ENCODE measurements at places on chromosomes 7 and 10.
A peak's percentile ranks its signal among the peaks of the same experiment; 100 is the strongest.

DNA sequence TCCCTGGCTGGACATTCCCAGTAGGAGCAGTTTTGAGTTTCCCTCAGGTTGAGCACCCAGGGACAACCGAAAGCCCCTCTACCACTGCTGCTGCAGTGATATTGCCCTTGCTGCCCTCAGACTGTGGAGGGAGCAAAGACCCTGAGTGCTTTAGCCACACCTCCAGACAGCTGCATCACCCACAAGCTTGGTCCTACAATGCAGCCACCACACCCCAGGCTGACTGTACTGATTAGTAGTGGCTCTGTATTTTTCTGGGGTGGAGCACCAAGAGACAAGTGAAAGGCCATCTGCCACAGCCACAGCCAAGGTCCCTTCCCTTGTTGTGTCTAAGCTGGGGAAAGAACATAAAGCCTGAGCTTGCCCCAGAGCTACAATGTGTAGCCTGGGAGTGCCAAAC is 789.9 kb downstream of the PCDH15 start:
- DNase-seq: no peak

DNA sequence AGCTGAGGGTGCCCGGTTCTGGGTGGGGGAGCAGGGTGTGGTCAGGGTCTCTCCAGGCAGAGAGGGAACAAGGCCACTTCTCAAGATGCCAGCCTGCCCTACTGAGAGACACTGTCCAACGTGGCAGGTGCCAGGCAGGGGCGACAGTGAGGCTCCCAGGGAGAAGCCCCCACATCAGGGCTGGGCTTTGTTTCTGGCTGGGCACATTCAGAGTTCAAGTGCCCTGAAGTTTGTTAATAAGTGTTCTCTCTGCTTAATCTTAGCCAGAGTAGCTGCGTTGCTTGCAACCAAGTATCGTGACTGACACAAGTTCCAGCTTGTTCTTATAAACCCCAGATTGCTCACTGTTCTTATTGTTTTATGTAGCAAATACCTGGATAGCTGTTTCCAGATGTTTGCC is 21.8 kb downstream of the FOXL3 start:
- DNase-seq: no peak

DNA sequence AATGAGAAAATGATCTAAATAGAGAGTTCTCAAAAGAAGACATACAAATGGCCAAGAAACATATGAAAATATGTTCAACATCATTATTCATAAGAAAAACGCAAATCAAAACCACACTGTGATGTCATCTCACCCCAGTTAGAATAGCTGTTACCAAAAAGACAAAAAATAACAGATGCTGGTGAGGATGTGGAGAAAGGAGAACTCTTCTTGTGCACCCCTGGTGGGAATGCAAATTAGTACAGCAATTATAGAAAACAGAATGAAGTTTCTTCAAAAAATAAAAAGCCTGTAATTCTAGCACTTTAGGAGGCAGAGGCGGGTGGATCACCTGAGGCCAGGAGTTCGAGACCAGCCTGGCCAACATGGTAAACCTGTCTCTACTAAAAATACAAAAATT is 199.3 kb downstream of the PARD3 start:
- DNase-seq: no peak

DNA sequence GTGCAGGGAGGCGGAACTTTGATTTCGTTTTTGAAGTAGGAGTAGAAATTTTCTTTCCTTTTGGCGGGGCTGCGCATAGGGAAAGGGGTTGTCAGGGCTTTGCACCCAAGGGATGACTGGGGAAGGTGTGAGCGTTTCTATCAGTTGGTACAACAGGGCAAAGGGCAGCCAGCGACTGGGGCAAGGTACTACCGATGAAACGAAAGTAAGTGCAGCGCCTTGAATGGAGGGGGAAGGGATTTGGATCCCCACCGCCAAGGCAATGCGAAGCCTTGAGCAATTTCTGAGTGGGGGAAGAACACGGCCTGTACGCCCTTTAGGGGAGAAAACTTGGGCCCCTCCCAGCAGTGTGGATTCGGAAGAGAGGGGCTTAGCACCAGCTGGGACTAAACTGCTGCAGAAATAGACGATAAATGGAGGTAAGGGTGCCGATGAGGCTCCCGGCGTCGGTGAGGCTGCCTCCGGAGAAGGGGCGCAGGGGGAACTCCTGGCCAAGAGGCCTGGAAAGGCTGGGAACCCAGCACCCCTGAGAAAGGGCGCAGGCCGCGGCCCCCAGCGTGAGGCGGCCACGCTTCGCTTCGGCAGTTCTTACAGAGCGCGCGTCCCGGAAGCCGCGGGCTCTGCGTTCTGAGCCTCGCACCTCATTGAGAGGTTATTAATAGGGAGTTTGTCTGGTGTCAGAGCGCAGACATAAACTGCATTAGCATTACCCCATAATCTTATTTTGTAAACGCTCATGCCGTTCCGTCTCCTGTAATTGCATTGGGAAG is 10.0 kb upstream of the TLX1 start:
- peak; percentile 76 for DNase-seq

- peak; percentile 25 for DNase-seq
Measured at GRCh38 chr7:110507832-110508231, 583.1 kb upstream of the LRRN3 start.

- DNase-seq: no peak
Measured at GRCh38 chr7:92847305-92847704, 10.9 kb upstream of the CDK6 start.

GRCh38 chr7:31448649-31449048 is 65.2 kb upstream of the ITPRID1 start:
- no peak for DNase-seq

GRCh38 chr10:15859509-15859905 is 800 bp downstream of the MINDY3 start:
- DNase-seq: no peak

DNA sequence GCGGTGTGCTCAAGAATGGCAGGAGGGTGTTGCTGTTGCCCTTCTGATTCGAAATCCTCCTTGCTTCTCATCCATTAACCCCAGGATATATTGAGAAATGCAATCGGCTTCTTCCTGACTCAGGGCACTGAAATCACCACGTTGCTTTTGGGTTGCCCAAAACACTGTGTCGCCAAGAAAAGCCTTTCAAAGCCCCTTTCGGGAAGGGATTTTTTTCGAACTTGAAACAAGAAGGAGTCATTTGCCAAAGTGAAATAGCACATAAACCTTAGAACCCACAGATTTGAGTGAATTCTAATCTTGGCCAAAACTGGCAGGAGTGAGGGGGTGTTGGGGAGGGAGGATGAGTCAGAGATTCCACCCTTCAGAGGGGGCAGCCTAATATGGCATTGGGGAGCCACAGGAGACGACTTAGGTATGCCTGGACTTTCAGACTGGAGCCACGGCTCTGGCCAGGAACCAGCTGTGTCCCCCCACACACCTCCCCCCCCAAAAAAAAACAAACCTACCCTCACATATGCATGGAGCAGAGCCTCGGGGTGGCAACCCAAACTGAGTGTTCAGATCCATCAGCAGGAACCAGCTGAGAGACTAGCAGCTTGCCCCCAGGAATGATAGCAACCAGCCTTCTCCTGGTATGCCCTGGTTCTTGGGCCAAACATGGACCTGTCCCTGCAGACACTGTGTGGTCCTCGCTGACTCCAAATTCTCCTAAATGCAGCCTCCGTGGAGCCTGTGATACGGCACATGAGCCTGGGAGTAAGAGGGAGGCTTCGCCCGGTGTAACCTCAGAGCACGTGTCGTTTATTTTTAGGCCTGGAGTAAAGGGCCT is 138.4 kb downstream of the FGFR2 start:
- DNase-seq: no peak

DNA sequence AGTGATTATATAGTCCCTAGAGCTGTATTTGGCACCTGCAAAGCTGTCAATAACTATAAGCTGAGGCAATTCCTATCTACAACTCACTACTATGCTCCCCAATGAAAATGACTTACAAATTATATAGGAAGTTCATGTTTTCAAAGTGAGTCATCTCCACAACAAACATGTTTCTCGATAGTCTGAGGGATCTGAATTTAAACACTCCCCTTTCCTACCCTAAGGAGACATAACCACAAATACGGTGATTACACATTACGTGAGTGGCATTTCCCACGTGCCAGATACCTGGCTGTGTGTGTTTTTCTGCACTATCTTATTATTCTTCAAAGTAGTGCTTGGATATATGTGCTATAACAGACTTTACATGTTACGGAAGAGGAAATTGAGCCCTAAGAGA is 122.5 kb upstream of the C1QL3 start:
- peak; percentile 83 for DNase-seq

- DNase-seq: peak; percentile 35
Measured at GRCh38 chr10:84308481-84309304, 19.7 kb upstream of the CCSER2 start.

DNA sequence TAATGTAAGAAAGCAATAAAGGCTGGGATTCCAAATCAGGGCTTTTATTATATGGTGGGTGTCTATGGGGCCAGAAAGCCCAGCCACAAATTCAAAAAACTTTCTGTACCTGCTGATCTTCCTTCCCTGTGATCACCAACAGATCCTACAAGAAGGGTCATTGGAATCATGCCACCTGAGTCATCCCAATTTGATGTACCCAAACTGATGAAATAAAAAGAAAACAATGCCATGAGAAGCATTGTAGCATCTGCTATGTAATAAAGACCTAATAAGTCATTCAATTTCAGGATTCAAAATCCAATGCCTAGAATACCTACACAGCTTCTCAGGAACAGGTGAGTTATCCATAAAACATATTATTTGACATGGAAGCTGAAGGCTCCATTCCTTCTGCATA is 228.8 kb downstream of the DKK1 start:
- no peak for DNase-seq

DNA sequence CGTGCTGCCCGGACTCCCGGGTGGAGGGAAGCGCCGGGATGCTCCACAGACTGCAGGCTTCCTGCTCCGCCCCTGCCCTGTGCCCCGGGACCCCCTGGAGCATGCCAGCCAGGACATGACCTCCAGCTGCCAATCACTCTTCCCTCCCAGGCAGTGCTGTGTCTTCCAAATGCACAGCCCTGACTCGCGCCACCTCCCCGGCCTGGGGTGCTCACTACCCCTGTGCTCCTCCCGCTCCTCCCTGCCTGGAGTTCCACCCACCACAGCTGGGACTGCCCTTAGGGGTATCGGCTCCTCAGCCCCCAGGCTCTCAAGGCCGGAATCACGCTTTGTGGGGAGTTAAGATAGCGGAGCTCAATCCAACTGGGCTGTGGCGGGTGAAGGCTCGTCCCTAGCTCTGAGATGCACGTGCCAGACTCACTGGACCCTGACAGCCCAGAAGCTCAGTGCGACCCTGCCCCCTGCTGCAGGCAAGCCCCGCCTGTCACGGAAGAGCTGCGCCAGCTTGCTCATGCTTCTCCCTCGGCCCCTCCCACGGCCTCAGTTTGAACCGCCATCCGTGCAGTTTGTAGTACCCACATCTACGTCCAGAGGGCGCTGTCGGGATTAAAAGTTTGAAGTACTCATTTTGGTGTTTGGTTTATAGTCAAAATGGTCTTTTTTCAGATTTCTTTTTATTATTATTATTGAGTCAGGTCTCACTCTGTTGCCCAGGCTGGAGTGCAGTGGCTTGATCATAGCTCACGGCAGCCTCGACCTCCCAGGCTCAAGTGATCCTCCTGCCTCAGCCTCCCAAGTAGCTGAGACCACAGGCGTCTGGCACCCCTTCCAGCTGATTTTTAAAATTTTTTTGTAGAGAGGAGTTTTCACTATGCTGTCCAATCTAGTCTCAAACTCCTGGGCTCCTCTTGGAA is 142.5 kb upstream of the TCERG1L start:
- DNase-seq: peak; percentile 38

- DNase-seq: no peak
Measured at GRCh38 chr10:103949728-103950127, 17.2 kb upstream of the SLK start.

GRCh38 chr7:158861004-158861787 is 4.8 kb downstream of the DYNC2I1 start:
- DNase-seq: no peak

- no peak for DNase-seq
Measured at GRCh38 chr10:123726836-123727235, 60.7 kb downstream of the GPR26 start.

- DNase-seq: peak; percentile 72
Measured at GRCh38 chr7:140005754-140006503, 56.8 kb downstream of the PARP12 start.

DNA sequence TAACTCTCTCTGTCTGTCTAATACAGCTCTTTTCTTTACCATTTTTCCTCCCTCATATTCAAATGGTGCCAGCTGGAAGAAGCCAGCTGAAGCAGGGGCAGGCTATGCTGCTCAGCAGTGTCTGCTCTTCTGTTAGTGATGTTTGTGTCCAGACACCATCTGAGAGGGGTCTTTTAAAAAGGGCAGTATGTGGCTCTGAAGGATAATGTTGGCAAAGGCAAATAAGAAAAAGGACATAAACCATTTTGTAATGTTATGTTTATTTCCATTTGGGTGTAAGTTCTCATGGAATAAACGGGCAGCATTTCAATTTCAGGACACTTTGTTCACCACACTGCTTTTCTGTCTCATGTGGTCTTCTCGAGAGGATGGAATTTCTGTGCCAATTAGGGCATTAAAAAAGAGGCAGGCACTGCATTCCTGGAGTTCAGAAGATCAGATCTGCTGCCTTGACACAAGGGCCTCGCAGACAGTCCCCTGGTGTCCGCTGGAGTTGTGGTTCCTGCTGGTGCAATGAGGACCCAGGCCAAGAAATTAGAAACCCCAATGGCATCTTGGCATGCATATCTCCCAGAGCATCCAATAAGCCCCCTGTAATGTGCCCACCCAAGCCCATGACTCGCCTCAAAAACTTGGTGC is 109.0 kb upstream of the ELMO1 start:
- DNase-seq: no peak

- no peak for DNase-seq
Measured at GRCh38 chr7:71661671-71662224, 529.8 kb downstream of the GALNT17 start.

DNA sequence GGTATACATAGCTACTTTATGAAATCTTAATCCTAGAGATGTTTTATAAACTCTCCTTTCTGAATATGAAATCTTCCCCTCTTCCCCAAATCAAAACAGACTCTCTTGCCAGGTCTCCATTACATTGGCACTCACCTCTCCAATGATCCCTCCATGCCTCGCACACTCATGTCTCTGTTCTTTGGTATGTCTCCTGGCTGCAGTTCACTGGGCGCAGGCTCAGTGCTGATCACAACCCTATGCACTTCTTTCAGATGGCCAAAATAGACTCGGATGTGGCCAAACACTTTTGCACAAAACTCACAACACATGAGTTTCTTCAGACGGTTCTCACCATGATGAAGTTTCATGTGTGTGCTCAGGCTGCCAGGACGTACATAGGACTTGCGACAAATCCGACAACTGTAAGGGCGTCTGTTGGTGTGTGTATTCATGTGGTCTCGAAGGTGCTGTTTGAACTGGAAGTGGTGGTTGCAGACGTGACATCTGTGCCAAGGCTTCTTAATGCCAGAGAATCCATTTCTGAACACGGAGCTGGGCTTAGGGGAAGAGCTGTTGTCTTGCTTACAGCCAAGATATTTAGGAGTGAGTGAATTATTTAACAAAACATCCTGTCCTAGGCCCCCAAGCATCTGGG is 183.2 kb downstream of the ZNF438 start:
- no peak for DNase-seq

DNA sequence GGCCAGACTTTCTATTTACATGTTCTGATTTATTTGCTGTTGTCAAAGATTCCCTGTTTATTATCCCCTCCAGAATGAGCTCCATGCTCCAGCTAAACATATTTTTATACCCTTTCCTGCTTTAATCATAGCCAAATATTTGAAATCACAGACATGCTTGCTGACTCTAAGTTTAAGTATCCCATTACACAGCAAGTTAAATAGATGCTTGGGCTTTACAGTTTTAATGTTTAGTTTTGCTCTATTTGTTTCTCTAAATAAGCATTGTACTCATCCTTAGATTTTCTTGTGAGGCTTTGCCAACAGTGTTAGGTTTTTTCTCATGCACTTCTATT is 196.8 kb downstream of the TAX1BP1 start:
- no peak for DNase-seq
